SW 1271 (cell line): ENCODE measurements at places on chromosomes 3 and 15.

- DNase-seq: no peak
Measured at GRCh38 chr15:87201986-87202385, 1054.6 kb downstream of the NTRK3 start.

- no peak for DNase-seq
Measured at GRCh38 chr3:111727843-111728565, 131.1 kb upstream of the PHLDB2 start.

GRCh38 chr3:157156837-157157635 lies 2.9 kb downstream of the CCNL1 start:
- no peak for DNase-seq

DNA sequence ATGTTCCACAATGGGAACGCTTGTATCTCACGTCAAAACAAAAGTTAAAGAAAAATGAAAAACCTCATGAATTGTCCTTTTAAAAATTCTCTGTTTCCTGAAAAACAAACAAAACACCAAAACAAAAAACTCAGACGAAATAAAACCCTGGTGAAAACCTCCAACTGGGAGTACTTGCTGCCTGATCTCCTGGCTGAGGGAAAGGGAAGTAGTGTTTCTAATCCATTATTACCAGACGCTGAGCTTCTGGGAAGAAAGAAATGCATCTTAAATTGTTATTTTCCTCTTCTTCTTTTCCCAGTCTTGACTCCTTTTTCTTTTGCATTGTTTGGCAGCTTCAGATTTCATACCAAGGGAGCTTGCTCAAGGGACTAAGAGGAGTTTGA lies 243.2 kb upstream of the RGMA start:
- no peak for DNase-seq
